GM23248 (cell line): ENCODE measurements at places on chromosomes 12 and 14. TPM values are rescaled to one million over a fixed set of nuclear protein-coding genes. Genes with fewer than 3 reads are reported as not detected.

DNA sequence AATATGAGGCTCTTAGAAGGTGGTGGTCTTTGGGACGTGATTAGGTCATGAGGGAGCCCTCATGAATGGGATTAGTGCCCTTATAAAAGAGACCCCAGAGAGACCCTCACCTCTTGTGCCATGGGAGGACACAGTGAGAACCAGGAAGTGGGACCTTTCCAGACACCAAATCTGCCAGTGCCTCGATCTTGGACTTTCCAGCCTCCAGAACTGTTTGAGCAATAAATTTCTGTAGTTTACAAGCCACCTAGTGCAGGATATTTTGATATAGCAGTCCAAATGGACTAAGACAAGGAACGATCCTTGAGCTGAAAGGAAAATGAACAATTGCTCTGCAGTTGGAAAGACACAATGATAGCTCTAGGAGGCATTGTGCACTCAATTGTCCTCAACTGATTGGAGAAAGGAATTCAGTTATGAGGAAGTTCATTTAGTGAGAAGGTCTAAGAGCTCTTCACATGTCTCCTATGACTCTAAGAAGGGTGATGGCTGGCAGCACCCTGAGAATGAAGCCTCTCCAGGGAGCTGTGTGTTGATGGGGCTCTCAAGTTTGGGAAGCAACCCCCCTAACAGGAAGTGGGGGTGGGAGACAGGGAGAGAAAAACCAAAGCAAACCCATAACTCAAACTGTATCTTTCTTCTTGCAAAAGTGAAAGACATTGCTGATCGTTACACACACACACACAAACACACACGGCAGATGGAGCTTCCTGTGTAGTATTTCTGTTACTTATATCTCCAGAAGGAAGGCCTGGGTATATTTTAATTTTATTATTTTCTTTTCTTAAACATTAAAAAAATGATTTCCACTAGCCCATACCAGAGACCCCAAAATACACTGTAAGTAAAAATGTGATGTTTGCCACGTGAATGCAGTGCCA lies 21.0 kb downstream of the CHST11 start:
- H3K27ac ChIP-seq: no peak overlapping the region
- H3K4me1 ChIP-seq: no peaks in the 10 kb centered on the region; the same call in 1 of the 2 replicates
- H3K36me3 ChIP-seq: no peaks in the 10 kb centered on the region
- no peak for DNase-seq
- H3K4me3 ChIP-seq: no peak overlapping the region

GRCh38 chr12:113778432-113779132 lies 187.5 kb downstream of the RBM19 start:
- no peaks in the 10 kb centered on the region for H3K36me3 ChIP-seq
- peaks cover 20% of the 10 kb centered on the region for H3K27me3 ChIP-seq
- H3K27ac ChIP-seq: no peak overlapping the region
- no peak overlapping the region for H3K4me3 ChIP-seq
- no peaks in the 10 kb centered on the region for H3K4me1 ChIP-seq

DNA sequence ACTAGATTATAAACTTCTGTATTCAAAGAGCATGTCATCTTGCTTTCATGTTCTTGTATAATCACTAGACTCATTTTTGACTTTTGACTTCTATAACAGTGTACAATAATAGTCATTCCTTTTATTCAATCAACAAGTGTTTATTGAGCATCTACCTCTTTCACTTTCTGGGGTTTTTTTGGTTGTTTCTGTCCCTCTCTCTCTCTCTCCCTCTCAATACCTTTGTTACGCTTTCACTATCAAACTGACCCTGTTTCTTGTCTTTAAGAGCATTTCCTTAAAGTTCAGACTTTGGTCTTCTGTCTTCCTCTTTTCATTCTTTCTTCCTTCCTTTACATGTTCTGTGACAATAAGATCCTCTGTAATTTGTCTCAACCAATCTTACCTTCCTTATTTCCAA lies 49.5 kb downstream of the GPR137C start:
- H3K4me3 ChIP-seq: no peak overlapping the region
- DNase-seq: no peak
- no peaks in the 10 kb centered on the region for H3K27me3 ChIP-seq

- no peak overlapping the region for H3K4me3 ChIP-seq
- H3K27me3 ChIP-seq: no peaks in the 10 kb centered on the region
- H3K4me1 ChIP-seq: peaks cover 20% of the 10 kb centered on the region
These were observed 1888.1 kb upstream of the SEL1L start for GRCh38 chr14:83421711-83422110.

GRCh38 chr12:101648195-101648594 lies 49.2 kb upstream of the CHPT1 start:
- H3K36me3 ChIP-seq: no peaks in the 10 kb centered on the region
- no peaks in the 10 kb centered on the region for H3K27me3 ChIP-seq
- no peak overlapping the region for H3K27ac ChIP-seq
- no peak for DNase-seq

GRCh38 chr12:103020839-103021238 lies 63.4 kb downstream of the ASCL1 start:
- no peaks in the 10 kb centered on the region for H3K4me1 ChIP-seq
- H3K36me3 ChIP-seq: no peaks in the 10 kb centered on the region
- H3K27ac ChIP-seq: no peak overlapping the region
- DNase-seq: no peak
- H3K27me3 ChIP-seq: no peaks in the 10 kb centered on the region
- no peak overlapping the region for H3K4me3 ChIP-seq

DNA sequence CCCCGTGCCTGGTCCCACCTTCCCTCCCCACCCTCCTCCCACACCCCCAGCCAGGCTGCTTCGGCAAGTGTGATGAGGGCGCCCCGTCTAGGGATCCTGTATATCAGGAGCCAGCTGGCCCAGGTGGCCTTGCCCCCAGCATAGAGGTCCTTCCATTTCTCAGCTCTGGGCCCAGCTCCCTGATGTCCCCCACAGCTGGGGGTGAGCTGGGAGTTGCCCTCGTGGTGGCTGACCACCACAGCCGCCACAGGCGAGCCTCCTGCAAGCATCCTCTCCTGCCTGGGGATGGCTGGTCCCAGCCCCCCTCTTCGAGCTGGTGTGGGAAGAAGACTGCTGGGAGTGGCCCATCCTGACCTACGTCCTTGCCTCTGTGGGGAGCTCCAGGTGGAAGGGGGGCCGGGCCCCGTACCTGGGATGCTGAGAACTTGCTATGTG lies 7.4 kb downstream of the ASPG start:
- no peaks in the 10 kb centered on the region for H3K27me3 ChIP-seq
- H3K4me1 ChIP-seq: no peaks in the 10 kb centered on the region
- no peaks in the 10 kb centered on the region for H3K36me3 ChIP-seq
- no peak overlapping the region for H3K4me3 ChIP-seq
- no peak for DNase-seq
- H3K27ac ChIP-seq: no peak overlapping the region

GRCh38 chr12:104571328-104571727 lies 114.6 kb downstream of the CHST11 start:
- DNase-seq: no peak
- no peaks in the 10 kb centered on the region for H3K27me3 ChIP-seq
- no peak overlapping the region for H3K27ac ChIP-seq
- H3K4me3 ChIP-seq: no peak overlapping the region

DNA sequence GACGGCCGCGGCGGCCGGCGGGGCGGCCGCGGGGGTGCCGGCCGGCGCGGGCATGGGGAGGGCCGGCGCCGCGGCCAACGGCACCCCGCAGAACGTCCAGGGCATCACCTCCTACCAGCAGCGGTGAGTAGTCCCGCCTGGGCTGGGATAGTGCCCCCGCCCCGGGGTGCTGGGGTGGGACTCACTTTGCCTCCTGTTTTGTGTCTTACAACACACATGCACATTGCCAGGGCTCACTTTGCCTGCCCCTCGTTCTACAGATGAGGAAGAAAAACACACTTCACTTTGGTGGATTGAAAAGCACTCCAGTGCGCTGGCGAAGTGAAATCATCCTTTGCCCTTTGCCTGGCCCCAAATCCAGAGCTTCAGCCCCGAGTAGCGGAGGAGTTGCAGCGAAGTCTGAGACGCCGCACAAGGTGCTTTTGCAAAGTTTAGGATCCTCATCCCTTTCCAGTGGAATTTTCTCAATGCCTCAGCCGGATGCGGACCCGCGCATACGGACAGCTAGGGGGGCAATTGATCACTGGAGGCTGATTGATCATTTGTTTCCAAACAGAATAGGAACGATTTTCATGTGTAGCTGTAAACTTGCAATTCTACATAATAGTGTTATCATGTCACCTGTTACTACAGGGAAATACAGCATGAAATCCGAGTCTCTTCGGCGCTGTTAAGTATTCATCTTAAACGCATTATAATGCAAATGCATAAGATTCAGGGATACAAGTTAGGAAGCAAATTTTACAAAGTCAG lies 3.6 kb upstream of the NPAS3 start:
- H3K27ac ChIP-seq: no peak overlapping the region
- no peaks in the 10 kb centered on the region for H3K36me3 ChIP-seq
- peaks cover 50% of the 10 kb centered on the region for H3K27me3 ChIP-seq
- 0 out of 2 replicates have a peak, but pooled peaks cover under 1% of the 10 kb centered on the region for H3K4me1 ChIP-seq
- peak overlapping the region; percentile 73 for H3K4me3 ChIP-seq
- peak; percentile 25 for DNase-seq

PRIMA1 gene
- total RNA-seq: 0.43 TPM in 1 of 2 replicates, not detected in the other

DNA sequence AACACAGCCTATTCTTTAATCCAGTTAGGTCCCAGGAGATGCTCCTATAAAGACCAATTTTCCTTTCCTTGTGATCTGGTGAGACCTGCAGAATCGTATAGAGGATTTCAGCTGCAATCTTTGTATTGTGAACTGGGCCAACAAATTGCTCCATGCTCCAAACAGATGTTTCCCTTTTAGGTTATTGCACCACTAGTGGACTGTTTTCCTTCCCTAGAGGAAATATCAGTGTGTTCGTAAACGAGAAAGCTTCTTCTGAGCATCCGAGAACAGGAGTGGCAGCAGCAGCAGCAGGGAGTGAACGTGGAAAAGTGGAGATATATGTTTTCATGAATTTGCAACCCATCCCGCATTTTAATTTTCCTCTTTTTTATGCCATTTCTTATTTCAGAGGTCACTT lies 344.1 kb upstream of the PDE3A start:
- DNase-seq: peak; percentile 37
- H3K27ac ChIP-seq: no peak overlapping the region
- no peak overlapping the region for H3K4me3 ChIP-seq
- no peaks in the 10 kb centered on the region for H3K36me3 ChIP-seq
- H3K4me1 ChIP-seq: no peaks in the 10 kb centered on the region

DNA sequence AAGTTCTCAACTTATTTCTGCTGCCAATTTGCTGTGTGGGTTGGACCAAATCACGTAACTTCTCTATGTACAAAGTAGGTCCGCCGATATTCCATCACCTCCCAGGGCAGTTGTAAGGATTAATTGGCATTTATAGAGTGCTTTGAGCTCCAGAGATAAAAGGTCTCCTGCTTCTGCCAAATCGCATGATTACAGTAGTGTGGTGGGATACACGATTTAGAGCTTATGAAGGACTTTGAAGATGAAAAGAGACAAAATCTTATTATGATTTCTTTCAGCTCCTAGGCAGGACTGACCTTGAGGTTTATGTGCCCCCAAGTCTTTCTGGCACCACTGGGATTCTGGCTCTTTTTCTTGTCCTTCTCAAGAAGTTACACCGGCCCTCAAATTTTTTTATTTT lies 84.7 kb downstream of the TBC1D30 start:
- H3K27ac ChIP-seq: no peak overlapping the region
- peaks cover under 1% of the 10 kb centered on the region; the same call in 1 of the 2 replicates for H3K4me1 ChIP-seq
- no peaks in the 10 kb centered on the region for H3K36me3 ChIP-seq
- no peak overlapping the region for H3K4me3 ChIP-seq
- peaks cover 18% of the 10 kb centered on the region; the same call in 1 of the 2 replicates for H3K27me3 ChIP-seq

DNA sequence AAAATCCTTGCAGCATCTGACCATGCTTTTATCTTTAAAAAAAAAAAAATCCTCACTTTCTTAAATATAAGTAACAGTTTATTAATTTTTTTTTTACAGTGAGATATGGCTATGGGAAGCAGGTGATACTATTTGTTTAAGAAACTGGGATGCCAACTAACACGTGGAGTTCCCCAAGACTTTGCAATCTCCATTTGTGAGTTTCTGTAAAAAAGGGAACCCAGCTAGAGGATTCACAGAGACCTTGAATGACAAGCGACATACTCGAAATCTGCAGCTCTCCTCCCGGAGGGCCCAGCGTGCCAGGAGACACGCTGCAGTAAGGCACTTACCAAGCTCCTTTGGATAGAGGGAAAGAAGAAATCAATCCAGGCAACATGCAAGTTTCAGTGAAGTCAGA lies 30.1 kb downstream of the SLC15A4 start:
- no peaks in the 10 kb centered on the region for H3K27me3 ChIP-seq
- DNase-seq: no peak
- no peaks in the 10 kb centered on the region for H3K4me1 ChIP-seq
- no peak overlapping the region for H3K4me3 ChIP-seq

GRCh38 chr12:92369636-92370035 lies 224.0 kb upstream of the BTG1 start:
- peak overlapping the region; percentile 1; the same call in 1 of the 2 replicates for H3K4me3 ChIP-seq
- H3K27me3 ChIP-seq: no peaks in the 10 kb centered on the region
- H3K27ac ChIP-seq: no peak overlapping the region

EP400 gene
- total RNA-seq: 8.6 and 9.6 TPM in 2 replicates

- H3K27ac ChIP-seq: no peak overlapping the region
- no peak overlapping the region for H3K4me3 ChIP-seq
- H3K4me1 ChIP-seq: no peaks in the 10 kb centered on the region
These were observed 42.4 kb downstream of the LRRC74A start for GRCh38 chr14:76868454-76869170.

GRCh38 chr12:129049917-129050316 lies 196.6 kb downstream of the GLT1D1 start:
- no peaks in the 10 kb centered on the region for H3K4me1 ChIP-seq
- no peak overlapping the region for H3K4me3 ChIP-seq
- no peaks in the 10 kb centered on the region for H3K27me3 ChIP-seq
- H3K36me3 ChIP-seq: no peaks in the 10 kb centered on the region

AICDA gene
- total RNA-seq: not detected in 2 replicates

MARS1 gene
- total RNA-seq: 184 and 198 TPM in 2 replicates

SLC16A7 gene
- total RNA-seq: 40.6 and 49.0 TPM in 2 replicates

- no peak overlapping the region for H3K4me3 ChIP-seq
- no peaks in the 10 kb centered on the region for H3K36me3 ChIP-seq
- H3K27ac ChIP-seq: no peak overlapping the region
- DNase-seq: no peak
- no peaks in the 10 kb centered on the region; the same call in 1 of the 2 replicates for H3K27me3 ChIP-seq
These were observed 74.9 kb downstream of the DIO2 start for GRCh38 chr14:80136358-80136757.

DNA sequence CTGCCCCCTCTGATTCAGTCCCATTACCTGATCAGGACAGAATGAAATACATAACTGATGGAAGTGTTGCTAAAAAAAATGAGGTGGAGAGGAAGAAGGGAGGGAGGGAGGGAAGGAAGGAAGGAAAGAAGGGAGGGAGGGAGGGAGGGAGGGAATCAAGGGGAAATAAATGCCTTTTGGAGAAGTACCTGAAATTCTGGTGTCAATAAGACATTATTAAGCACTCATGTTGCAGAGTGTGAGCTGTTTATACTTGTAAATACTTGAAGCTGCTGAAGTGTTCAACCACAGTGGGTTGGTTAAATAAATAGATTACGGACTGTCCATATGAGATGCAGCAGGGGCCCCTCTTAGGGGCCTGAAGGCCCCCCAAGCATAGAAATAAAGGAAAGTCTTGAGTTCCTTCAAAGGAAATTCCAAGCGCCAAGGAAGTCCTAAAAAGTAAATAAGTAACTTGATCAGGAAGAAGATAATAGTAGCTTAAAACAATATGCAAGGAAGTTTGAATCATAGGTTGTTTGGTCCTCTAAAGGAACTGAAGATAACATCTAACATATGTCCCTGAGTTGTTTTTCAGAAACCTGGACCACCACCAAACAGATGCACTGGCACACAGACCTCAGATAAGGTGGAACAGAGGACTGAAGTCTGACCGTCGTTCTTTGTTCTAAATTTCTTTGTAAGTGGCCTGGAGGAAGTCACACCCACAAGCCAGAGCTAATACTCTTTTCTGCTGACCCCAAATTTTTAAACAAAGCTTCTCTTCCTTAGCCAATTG lies 110.8 kb downstream of the SEC23A start:
- H3K27ac ChIP-seq: no peak overlapping the region
- H3K27me3 ChIP-seq: no peaks in the 10 kb centered on the region
- H3K4me3 ChIP-seq: no peak overlapping the region
